Dorsolateral prefrontal cortex (tissue), 122 donors: ENCODE measurements at places on chromosomes 5 and 9.

DNA sequence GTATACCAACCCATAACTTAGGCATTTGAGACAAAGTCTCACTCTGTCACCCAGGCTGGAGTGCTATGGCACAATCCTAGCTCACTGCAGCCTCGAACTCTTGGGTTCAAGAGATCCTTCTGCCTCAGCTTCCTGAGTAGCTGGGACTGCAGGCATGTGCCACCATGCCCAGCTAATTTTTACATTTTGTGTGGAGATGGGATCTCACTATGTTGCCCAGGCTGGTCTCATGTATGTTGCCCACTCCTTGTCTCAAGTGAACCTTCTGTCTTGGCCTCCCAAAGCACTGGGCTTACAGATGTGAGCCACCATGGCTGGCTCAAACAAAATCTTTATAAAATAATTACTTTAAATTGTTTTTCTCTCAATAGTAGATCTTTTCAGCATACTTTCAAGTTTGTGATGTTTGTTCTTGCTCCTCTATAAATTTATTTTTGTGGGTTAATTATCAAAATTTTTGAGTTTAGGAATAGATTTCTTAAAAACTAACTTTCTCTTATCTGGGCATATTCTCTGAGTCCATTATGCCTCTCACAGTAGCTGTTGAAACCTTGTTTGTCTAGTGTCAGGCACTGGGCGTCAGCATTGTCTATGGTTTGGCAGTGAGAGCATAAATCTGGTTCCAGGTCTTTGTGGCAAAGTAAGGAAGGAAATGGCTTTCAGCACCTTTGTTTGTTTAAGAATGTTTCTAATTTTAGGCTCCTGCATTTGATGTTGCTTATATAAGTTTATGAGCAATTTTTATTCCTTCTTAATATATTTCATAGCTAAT is 38.7 kb downstream of the NLN start:
- peak; percentile 82 for DNase-seq

DNA sequence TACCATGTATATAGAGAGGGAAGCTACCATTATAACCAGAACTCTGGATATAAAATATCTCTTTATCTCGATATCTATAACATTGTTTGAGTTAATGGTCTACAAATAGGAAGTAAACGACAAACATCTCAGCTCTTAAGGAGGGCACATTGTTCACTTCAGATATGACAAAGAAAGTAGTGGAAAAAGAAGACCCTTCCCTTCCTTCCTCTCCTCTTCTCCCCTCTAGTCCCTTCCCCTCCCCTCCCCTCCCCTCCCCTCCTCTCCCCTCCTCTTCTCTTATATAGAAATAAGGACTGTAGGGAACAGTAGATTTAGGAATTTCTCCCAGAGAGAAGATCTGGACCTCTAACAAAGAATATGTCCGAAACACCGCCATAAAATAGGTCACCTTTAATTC is 1731.9 kb upstream of the CDH9 start:
- DNase-seq: no peak

DNA sequence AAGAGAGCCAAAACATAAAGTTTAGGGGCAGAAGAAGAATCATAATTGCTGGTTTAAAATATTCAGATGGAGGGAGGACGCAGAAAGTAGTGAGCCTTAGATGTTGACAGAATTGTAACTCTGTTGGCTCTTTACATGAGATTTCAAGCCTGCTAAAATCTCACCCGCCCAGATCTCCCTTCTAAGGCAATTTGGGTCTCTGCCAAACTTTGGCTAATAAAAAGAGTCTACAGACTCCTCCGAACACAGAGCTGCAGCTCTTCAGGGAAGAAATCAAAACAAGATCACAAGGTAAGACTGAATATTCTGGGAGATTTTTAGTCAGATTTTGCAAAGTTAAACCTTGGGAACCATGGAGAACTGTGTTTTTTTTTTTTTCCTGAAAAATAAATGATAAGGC is at the start of gene IL33:
TSS of gene IL33 (plus strand) at position 246 of the 400 bp plus-strand sequence. CDS start 25,888 bp downstream, outside the sequence.
- no peak for DNase-seq

DNA sequence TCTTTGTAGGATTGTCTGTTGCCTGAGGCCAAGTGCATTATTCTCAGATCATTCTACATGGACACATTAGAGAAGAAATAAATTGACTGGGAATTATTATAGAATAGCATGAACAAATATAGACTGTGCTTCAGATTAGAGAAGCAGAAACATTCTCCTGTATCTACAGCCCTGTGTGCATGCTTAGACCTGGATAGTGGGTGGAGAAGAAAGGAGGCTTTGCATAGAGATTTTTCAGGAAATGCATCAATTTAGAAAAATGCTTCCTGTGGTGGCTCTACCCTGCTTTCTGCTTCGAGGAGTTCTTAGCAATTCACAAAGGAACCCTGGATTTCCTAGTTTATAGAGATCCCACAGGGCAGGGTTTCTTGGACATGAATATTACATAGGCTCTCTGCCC is 66.7 kb downstream of the IRX1 start:
- no peak for DNase-seq

- no peak for DNase-seq
Measured at GRCh38 chr9:1320607-1321195, 270.5 kb downstream of the DMRT2 start.

GRCh38 chr5:58041884-58042283 is 418.0 kb downstream of the PLK2 start:
- DNase-seq: no peak

- peak; percentile 48 for DNase-seq
Measured at GRCh38 chr5:112594095-112594850, 143.4 kb upstream of the APC start.

DNA sequence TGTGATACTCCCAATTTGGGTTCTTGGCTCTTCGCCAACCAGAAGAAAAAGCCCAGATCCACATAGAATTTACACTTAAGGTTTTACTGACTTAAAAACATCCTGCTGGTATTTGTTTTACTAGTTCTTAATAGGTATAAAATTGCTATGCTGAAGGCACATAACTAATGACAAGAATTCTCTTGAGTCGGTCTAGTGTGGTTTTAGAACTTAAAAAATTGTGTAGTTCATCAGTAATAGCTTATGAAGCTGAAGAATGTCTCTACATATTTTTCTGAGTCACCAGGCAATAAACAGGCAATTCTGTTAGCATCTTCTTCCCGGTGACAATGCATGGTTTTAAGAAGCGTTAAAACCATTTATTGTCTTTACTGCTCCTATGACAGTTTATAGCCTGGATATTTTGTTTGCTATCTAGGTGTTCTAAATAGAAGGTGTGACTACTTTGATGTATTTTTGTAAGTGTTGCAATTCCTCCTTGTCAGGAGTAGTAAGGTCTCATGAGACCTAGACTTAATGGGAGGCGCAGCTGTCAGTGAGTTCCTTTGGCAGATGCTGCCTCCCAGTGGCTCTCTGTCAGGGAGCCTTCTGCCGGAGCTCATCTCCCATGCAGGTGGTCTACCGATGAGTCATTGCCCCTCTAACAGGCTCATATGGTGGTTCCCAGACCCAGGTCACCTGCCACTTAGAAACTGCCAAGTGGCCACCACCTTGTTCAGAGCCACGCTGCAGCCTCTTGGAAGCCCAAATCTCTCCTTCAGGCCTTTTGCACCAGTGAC is 173.8 kb downstream of the MAST4 start:
- DNase-seq: peak; percentile 12

- DNase-seq: no peak
Measured at GRCh38 chr5:55853818-55854217, 2.7 kb downstream of the IL31RA start.

- DNase-seq: no peak
Measured at GRCh38 chr5:132246806-132247205, 10.7 kb upstream of the PDLIM4 start.

DNA sequence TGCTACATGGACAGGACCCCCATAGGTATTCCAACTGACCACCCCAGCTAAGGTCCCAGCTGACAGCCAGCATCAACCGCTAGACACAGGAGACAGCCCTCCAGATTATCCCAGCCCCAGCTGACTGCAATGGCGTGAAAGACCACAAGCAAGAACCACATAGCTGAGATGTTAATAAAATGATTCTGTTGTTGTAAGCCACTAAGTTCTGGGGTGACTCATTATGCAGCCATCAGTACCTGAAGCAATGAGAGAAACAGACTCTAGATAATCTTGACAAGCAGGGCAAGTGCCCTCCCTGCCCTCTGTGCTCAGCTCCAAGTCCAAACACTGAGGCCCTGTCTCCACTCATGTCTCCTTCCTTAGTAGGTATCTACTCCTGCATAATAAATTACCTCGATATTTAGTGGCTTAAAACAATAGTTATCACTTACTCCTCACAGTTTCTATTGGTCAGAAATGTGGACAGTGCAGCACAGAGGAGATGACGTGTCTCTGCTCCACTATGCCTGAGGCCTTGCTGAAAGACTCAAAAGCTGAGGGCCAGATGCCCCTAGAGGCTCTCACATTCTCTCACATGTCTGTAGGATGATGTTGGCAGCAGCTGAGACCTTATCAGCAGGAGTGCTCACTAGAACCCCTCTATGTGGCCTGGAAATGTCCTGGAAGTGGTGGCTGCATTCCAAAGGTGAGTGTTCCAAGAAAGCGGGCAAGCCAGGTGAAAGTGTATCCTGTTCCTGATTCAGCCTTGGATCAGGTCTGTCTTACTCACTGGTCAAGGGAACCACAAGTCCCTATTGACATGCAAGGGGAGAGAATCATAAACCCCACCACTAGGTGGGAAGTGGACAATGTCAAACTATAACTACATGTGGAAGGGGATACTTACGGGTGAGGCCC is 2.5 kb downstream of the MGAT1 start:
- no peak for DNase-seq

DNA sequence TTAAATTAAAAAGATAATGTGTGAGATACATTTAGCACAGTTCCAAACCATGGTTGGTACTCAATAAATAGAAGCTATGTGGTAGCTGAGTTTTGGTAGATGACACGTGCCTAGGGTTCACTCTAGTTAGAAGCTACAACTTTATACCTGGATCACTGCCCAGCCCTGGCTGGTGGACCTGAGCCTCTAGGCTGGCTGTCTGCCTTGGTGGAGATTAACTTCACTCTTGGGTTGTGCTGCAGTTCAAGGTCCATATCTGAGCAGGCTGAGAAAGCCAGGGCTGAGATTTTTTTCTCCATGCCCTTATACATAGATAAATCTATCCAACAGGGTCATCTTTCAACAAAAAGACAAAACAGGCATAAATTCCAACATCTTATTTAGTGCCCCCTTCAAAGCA is 44.6 kb upstream of the SPDL1 start:
- DNase-seq: no peak

GRCh38 chr9:137273611-137274320 is 3.8 kb upstream of the TOR4A start:
- DNase-seq: no peak

DNA sequence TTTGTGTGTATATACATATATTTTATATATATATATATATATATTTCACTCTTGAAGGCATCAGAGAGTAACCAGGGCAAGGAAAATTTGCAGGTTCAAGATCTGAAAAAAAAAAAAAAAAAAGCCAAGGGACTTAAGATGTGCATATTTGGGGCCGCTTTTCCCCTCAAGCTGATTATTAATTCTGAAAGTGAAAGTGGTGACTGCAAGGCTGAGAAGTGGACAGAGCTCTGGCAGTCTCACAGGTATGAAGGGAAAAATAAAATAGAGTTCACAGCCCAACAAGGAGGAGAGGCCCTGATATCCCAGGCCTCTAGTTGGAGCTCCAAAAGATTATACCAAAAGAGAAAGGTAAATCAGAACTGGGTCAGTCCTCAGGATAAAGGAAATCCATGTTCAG is 234.4 kb upstream of the GAS1 start:
- no peak for DNase-seq

DNA sequence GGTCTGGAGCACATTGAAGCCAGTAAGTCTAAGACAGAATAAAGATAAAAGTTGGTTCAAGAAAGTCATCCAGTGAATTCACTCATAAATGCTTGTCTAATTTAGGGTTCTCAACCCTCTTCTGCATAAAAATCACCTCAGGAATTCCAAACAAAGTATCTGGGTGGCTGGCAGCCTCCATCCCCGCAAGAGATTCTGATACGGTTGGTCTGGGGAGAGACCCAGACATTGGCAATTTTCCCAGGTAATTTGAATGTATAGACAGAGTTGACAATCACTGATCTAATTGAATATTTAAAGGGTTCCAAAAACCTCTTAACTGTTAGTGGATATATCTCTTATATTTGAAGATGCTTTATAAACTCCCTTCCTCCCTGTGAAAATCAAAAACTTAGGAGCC is 14.9 kb downstream of the ADAMTSL1 start:
- no peak for DNase-seq

GRCh38 chr9:14958989-14959388 is 48.8 kb upstream of the FREM1 start:
- DNase-seq: no peak

DNA sequence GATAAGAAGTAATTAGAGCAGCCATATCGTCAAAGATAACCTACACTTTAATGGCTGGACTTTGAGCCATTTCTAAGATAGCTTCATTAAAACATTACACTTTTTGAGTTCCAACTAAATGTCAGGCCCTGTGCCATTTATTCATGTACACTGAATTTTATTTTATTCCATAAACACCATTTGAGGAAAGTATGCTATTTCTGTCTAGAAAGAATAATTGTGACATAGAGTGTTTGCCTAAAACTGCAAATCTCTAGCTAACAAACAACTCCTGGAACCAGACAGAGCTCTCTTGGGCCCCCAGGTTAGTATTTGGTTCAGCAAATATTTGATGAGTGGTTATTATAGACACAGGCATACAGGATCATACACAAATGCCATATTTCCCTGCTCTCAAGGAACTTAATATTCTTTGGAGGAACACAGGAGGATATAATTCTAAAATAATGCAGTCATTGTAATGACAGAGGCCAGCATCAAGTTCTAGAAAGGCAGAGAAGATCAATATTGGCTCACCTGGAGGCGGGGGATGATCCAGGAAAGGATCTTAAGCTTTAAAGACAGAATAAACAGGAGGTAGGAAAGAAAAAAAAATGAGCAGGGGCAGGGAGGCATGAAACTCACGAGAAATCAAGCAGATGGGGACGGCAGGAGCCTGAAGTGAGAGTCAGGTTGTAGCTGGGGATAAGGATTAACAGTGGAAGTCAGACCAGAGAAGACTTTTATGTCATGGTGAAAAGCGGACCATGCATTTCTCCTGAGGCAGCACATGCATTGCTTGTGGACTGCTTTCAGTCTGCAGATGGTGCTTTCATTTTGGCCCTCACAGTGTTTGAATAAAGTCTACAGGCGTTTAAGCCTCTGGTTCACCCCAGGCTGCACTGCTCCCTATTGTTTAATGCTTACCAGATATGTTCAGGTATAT is 127.7 kb downstream of the GCNT1 start:
- DNase-seq: no peak

DNA sequence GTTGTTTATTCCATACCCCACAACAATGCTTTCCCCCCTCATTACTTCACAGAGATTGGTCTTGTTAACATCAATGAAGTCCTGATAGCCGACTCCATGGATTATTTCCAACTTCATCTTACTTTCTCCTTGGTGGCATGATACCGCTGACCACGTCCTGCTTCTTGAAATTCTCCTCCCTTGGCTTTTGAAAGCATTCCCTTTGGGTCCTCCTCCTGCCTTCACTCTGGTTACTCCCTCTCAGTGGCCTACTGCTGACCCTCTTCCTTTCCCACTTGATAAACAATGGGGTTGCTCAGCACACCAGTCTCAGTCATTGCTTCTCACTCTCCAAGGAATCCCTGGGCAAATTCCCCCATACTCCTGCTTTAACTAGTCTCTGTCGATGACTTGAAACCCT is 283.9 kb downstream of the SEC61B start:
- no peak for DNase-seq
